ENCODE measurements at places on chromosomes 2 and 18. TPM values are rescaled to one million over a fixed set of nuclear protein-coding genes. Genes with fewer than 3 reads are reported as not detected.
A peak's percentile ranks its signal among the peaks of the same experiment; 100 is the strongest.

GRCh38 chr2:196587739-196588138 is 51.8 kb upstream of the CCDC150 start:
- no peak for DNase-seq

- DNase-seq = peak; percentile 44
These were observed 76.0 kb downstream of the RFTN2 start for GRCh38 chr2:197599285-197599965.

GRCh38 chr18:8705961-8706790 is 820 bp downstream of the MTCL1 start:
- no peak for DNase-seq

DNA sequence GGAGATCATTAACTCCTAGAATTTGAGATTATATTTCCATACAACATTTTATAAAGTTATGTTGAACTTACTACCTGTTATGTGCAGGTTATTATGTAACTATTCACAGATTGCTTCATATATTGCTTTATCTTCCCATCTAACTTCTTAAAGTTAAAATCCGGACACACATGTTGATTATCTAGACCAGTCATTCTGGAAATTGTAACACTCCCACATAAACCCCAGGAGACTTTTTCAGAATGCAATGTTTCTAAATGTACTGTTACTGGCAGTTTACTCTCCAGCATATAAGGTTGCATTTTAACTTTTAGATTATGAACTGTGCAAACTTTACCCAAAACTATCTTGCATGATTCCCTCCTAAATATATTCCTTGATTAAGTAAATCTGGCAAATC is 70.5 kb upstream of the FAM117B start:
- no peak for DNase-seq

DNA sequence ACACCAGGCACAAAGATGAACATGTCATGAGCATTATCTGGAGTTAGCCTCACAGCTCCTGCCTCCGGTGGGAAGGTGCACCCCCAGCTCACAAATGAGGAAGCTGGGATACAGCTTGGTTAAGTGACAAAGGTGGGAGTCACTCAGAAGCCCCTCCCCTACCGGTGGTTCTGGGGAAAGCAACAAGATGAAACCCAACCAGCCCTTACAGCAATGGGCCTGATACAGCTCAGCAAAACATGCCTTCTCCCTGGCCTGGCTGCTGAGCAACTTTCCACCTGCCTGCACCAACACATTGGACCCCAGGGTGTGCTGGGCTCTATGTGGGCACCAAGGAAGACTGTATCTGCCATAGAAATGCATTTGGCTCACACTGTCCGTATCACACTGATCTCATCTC is 113.2 kb downstream of the GYPC start:
- no peak for DNase-seq

GRCh38 chr2:25276569-25277465 is 64.9 kb downstream of the DNMT3A start:
- peak; percentile 81 for DNase-seq

- peak; percentile 42 for DNase-seq
These were observed 121.8 kb downstream of the NCK2 start for GRCh38 chr2:105866216-105867185.

Gene COQ10B
- total RNA-seq = 20.7 TPM

- DNase-seq = no peak
These were observed 34.6 kb downstream of the EML4 start for GRCh38 chr2:42203792-42204191.

DNA sequence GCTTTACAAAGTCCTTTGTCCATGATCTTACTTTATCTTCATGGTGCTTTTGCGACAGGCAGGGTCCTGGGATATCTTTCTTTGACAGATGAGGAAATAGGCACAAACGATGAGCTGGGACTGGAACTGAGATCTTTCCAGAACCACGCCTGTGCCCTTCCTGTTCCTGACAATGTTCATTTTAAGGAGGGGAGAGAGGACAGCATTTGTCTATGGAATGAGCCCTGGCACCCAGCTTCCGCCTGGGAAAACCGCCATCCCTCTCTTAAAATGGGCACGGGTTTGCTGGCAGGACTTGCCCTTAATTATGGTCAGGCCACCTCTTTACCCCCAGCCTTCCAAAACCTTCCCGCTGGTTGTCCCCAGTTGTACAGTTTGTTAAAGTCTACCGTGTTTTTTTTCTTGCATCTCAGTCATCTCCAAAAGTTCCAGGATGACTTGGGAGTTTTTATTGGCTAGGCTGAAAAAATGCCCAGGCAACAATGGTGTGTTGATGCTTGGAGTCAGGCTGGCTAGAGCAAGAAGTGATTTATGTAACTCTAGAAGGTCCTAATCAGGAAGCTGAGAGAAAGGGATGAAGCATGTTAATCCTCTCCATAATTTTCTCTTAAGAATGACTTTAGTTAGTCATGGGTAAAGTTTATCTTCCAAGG is 264.9 kb upstream of the EPAS1 start:
- DNase-seq = no peak

Gene CYRIA
- total RNA-seq = 10.9 TPM

- DNase-seq = peak; percentile 87
These were observed 24.7 kb upstream of the PNPT1 start for GRCh38 chr2:55718165-55719008.

- no peak for DNase-seq
These were observed 288.3 kb upstream of the FBXO11 start for GRCh38 chr2:48194641-48195040.

Gene SLC11A1
- 6.8 TPM for total RNA-seq

DNA sequence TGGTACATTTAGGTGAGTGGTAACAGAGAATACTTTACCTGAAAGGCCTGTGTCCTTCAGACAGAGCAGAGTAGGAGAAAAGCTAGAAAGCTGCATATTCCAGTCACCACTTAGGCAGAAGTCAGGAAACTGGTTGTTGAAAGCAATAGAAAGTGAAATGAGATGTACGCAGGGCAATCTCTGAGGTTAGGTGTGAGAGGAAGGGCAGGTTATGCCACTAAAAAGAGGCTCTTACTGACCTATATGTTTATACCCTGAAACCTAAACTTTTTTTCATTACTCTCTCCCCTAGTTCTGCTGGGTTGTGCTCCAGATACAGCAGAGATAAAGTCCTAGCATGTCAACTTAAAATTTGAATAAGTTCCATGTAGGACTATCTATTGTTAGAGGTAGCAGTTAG is 93.5 kb downstream of the COX7A2L start:
- DNase-seq = no peak

GRCh38 chr2:70827388-70827787 is 7.0 kb upstream of the CLEC4F start:
- no peak for DNase-seq
